ENCODE measurements at places on chromosomes 11 and 22.

GRCh38 chr22:28146401-28147314, 227.6 kb upstream of the PITPNB start:
- DNase-seq, result no peak

DNA sequence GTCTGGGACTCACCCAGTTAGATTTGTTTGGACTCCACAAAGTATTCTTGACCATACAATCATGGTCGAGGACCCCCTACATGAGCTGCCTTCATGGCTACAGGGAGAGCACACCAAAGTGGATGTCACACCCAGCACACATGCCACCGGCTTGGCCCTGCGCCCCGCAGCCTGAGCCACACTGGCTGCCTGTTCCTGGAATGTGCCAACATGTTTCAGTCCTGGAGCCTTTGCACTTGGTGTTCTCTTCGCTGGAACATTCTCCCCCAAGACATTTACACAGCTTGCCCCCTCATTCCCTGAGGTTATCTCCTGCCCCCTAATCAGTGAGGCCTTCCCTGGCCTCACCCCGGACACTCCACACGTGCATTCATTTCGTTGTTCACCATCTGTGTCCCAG, 46.0 kb downstream of the PPARA start:
- no peak for DNase-seq

DNA sequence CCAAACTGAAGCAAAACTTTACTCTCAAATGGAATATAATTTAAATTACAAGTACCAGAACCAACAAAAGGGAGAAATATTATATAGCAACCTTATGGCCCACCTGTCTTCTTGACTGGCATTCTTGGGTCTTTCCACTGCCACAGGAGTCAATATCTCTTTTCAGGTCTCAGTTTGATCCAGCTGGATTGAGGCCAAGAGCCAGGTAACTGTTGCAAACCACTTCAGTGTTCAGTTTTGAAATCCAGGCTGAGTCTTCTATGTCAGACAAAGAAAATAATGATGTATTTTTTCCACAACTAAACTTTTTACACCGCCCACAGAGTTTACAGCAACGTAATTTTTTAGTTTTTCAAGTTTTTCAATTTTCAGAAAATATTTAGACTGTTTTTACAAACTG, 648 bp downstream of the DLG2 start:
- DNase-seq, result no peak

- no peak for DNase-seq
Measured at GRCh38 chr22:49925525-49926128, 7.2 kb downstream of the CRELD2 start.

DNA sequence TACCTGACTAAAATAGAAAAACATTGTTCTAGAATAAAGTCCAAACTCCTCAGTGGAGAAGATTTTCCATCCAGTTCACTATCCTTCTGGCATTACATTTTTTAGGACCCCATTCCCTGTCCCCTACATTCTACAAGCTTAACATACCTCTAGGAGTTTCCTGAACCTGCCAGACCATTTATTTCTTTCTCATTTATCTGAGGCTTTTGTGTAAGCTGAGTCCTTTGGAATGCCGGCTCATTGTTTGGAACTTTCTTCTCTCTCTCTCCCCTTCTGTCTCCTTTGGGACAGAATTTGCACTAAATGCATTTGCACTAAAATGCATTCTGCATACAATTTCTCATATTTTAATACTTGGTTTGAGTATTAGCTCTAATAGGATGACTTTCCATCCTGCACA, 393.0 kb upstream of the ANO3 start:
- no peak for DNase-seq

DNA sequence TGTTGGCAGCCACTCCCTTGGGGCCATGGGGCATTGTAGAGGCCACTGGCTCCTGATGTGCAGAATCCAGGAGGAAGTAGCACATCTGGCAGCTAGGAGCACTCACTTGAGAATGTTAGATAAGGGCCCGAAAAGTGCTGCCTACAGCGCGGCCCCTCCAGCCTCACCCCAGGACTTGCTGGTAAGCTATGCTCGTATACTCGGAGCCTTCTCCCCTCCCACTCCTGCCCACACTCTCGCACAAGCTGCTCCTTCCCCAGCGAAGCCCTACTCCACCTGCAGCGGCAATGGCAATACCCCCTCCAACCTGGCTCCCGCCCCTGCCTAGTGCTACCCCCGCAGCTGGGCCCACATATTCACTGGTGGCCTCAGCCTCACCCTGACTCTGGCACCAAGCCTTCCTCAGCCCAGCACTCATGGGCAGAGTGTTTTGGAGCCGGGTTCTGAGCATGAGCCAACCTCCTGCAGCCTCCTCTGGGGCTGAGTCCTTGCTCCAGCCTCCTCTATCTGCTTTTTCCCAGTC, 47.7 kb downstream of the PDE2A start:
- DNase-seq, result no peak
